ENCODE measurements at places on chromosomes 12 and 14.

- no peak for DNase-seq
Measured at GRCh38 chr12:132907216-132907615, 19.8 kb upstream of the CHFR start.

DNA sequence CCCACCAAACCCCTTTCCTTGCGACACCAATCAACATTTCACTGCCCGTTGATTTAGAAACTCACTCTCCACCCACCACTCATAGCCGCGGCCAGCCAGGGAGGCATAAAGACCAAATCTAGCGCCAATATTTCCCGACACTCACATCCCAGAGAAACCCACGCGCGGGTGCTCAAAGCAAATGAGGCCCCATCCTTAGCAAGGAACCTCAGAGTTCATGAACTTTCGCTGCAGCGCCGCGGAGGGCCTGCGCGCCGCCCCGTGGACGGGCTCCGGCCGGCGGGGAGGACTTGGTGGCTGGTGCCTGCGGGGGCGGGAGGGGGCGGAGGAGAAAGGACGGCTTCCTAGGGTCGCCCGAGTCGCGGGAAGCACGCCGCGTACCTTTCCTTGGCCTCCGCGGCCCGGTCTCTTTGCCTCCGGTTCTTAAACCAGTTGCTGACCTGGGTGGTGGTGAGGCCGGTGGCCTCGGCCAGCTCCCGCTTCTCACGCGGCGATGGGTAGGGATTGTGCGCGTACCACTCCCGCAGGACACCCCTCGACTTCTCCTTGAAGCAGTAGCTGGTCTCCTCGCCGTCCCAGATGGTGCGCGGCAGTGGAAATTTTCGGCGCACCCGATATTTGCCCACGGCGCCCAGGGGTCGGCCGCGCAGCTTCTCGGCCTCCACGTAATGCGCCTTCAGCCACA, 886 bp downstream of the SIX1 start:
- no peak for DNase-seq

GRCh38 chr12:62588916-62589315, 122.3 kb downstream of the MON2 start:
- DNase-seq = no peak

- no peak for DNase-seq
Measured at GRCh38 chr12:79685068-79685467, 5.7 kb downstream of the PAWR start.

GRCh38 chr14:50926851-50927386, 17.4 kb downstream of the PYGL start:
- no peak for DNase-seq

- no peak for DNase-seq
Measured at GRCh38 chr14:77470224-77470870, 12.5 kb downstream of the AHSA1 start.

- peak; percentile 79 for DNase-seq
Measured at GRCh38 chr14:101442451-101442850, 118.8 kb upstream of the DIO3 start.

DNA sequence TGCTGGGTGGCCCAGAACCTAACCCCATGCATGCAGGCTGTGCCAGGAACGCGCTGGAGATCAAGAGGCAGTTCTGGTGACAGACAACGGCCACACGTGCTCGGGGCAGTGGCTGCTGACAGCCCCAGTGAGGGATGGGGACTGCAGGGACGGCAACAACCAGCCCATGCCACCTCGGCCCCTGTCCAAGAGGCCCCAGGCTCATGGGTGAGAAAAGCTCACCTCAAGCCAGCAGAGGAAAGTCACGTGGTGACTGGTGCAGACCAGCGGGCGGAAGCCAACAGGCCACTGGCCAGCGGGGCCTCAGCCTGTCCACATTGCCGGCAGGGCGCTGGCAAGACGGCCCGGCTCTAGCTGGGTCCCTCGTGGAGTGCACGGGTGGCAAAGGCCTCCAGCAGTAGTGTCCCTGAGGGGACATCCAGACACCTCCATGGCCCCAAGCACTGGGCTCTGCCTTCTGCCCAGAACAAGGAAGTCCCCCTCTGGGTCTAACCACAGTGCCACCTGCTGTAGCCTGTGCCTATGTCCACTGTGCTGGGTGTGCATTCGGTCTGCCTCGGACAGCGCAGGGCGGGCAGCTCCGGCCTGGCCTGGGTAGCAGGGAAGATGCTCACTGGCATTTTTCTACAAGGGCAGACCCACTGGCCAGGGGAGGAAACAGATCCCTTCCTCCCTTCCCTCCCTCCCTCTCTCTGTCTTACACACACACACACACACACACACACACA, 134.1 kb downstream of the NCOR2 start:
- DNase-seq = no peak

DNA sequence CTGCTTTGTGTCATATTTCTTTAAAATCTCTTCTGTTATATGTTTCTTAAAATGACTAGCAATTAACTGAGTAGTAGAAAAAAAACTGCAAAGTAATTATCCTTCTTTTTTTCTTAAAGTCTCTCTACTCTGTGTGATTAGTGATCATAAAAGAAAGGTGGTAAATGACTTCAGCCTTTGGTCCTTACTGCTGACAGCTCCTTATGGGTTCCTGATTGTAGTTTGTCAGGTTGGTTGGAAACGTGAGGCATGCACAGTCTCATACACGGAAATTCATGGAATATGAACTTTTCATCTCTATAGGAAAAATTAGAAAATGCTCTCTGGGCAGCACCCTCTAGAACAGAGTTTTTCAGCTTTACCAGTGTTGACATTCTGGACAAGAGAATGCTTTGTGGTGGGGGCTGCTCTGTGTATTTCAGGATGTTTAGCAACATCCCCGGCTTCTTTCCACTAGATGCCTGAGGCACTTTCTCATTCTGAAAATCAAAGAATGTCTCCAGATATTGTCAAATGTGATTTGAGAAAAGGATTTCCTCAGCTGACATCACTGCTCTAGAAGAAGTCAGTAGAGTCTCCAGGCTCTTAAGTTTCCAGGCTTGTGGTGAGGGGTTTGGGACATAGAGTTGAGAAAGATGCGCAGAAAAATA, 121.0 kb downstream of the PIK3C2G start:
- DNase-seq = no peak

DNA sequence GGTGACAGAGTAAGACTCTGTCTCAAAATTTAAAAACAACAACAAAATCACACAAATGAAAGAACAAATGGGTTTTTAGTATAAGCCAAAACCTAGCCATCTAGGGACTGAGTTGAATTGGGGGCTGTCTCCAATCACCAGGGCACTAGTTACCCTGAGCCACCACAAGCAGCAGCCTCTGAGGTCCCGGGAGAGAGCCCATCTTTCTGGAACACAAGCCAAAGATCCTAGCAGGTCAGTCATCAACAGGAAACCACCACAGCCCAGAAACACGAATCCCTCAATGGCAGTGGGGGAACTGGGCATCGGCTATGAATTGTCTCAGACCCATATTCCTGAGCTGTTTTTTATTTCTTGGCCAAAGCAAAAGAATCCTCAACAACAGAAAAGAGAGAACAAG, 75.3 kb downstream of the KDM2B start:
- DNase-seq = no peak

DNA sequence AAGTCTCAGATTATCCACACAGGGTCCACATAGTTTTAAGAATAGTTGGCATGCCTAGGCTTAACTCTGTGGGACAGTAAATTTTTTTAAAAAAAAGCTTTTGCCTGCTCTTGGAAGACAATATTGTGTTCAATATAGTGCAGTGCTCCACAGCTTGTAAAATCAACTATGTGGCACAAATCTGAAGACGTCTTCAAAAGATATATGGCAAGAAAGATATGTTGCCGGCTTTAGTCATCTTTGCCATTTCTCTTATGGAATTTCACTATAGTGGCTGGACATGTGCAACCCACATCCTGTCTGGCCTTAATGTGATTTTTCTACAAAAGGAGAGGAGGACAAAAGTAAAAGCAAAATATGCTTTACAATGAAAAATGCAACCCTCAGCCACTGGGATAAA, 90.5 kb downstream of the MGST1 start:
- no peak for DNase-seq

DNA sequence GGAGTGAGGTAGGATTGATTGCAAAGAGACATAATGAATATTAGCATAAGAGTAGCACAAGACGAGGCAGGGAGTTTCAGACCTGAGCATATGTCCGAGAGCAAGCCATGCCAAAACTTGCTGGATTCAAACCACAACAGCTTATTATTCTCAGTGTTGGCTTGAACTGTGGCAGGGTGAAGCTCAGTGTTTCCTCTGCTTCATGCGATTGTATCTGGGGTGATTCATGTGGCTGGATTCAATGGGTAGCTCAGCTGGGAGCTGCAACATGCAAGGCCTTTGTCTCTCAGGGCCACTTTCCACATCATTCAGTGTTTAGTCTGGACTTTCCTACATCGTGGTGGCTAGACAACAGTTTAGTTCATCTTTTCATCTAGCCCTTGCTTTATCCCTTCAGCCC, 22.1 kb upstream of the E2F7 start:
- DNase-seq = no peak

GRCh38 chr12:79422060-79422812, 268.5 kb downstream of the PAWR start:
- DNase-seq = no peak

DNA sequence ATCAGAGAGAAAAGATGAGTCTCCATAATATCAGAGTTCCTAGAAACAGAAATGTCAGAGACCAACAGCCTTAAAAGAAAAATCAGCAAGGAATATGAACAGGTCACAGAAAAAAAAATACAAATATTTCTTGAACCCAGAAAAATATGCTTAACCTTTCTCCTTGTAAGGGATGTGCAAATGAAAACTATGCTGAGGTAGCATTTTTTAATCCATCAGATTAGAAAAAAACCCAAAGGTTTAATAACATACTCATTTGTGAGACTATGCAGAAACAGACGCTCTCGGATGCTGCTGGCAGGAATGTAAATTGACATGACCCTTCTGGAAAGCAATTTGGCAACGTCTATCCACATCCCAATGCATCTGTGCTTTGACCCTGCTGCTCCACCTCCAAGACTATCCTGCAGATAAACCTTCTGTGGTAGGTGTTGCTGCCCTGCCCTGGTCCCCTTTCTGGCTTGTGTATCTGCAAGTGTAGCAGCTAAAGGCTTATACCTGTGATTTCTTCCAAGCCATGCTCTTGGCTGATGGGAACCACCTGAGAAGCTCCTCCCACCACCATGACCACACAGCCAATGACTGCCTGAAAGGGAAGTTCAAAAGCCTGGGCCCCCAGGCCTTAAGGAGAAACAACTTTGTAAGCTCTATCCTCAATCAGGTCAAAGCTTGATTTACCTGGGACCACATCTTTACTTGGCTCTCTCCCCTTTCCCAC, 49.4 kb downstream of the LTBP2 start:
- no peak for DNase-seq

GRCh38 chr12:119229837-119230236, 51.1 kb downstream of the HSPB8 start:
- DNase-seq = no peak

DNA sequence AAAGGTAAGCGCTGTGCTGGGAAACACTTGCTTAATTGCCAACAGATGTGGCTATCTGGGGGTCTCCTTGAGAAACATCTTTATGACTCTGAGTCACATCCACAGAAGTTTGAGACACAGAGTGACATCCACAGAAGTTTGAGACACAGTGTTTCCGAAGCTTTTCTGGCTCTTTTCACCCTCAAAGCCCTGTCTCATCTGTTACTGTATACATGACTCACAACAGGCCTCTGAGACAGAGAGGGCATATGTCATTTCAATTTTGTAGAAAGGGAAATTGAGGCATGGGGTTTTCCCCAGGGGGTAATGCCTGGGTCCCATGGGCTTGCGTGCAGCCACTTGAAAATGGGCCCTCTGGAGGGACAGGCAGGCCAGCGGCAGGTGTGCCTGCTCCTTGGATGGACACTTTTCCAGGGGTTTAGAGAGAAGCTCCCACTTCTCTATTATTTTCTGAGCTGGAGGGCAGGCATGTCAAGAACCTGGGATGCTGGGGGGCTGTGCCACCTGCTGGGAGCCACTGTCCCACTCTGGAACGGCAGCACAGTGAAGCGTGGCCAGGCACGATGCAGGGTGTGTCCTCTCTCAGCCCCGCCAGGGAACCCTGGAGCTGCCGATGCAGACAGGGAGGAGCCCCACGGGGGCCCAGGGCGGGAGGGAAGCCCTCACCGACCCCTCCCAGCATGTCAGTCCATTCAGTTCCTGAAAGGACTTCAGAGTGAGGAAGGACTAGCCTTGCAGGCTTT, 111.3 kb upstream of the FKBP4 start:
- DNase-seq = no peak

DNA sequence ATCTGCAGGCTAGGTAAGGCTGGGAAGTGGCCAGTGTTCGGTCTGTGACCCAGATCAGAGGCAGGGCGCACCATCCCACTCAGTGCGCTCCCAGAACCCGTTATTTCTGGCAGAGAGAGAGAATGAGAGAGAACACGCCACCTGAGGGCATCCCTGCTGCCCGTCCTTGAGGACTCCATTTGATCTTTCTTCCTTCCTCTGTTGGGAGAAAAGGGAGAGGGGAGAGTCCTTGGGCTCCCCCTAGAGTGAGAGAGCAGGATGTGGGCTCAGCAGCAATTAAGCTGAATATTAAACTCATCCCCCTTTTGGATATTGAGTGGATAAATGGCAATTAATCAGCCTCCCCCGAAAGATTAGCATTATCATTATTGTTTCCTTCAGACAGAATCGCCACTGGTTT, 70.6 kb downstream of the IFT43 start:
- DNase-seq = no peak

DNA sequence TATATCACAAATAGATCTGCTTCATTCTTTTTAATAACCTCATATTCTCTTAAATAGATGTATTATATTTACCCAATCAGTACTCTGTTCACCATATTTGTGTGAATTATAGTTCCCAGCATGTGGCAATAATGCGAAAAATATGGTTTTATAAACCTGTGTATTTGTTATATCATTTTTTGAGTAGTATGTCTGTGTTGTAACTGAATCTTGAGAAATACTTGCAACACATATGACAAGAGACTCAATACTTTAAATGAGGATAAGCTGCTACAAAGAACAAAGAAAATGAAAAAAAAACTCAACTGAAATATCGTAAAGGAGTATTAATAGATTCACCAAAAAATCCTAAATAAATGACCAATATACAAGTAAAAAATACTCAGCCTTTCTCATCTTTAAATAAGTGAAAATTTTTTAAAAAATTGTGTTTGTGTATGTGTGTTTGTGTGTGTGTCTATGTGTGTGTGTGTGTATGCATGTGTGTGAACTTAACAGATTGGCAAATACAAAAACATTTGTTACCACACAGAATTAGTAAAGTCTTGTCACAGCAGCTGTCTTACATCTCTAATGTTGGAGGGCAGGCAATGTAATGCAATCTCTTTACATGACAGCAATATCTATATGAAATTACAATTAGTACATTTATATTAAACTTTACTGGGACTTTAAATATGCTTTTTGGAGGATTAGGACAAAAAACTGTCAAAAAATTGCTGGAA, 441.9 kb upstream of the MGAT4C start:
- DNase-seq = no peak

DNA sequence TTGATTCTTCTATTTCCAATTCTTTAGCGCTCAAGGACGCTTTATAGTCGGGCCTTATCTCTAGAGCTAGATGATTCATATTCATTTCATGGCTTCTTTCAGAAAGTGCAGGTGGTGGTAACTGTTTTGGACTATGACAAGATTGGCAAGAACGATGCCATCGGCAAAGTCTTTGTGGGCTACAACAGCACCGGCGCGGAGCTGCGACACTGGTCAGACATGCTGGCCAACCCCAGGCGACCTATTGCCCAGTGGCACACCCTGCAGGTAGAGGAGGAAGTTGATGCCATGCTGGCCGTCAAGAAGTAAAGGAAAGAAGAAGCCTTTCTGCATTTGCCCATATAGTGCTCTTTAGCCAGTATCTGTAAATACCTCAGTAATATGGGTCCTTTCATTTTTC, 241.9 kb downstream of the PAWR start:
- no peak for DNase-seq

- DNase-seq = no peak
Measured at GRCh38 chr12:40202095-40203059, 22.4 kb upstream of the LRRK2 start.

Data from activated T-cell treated with anti-CD3 and anti-CD28 coated beads, Interleukin-2, amount 50 U/mL, for 48 hours (primary cell).